ENCODE measurements at places on chromosomes 11 and 22.

DNA sequence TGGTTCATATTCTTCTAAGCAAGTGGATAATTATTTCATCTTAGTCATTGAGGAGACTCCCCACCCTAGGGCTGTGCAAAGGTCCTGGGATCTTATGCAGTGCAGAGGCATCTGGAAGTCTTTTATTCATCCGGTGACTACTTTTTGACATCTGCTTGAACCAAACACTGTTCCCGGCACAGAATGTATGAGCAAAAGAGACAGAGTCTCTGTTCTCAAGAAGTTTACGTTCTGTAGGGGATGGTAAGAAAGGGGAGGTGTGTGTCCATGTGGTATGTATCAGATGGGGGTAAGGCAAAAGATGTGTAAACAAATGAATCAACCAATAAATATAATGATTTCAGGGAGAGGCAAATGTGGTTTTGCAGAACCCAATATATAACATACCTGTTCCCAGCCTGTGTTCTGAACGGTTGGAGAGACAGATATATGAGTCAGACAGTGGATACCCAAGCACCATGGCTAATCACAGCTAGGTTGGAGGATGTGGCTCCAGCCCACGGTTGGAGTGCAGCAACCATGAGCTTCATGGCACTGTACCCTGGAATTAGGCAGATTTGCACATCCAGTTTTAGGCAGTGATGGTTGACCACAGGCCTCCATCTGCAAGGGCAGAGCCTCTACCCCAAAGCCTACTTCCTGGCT is 75.1 kb upstream of the CADM1 start:
- DNase-seq, result no peak

DNA sequence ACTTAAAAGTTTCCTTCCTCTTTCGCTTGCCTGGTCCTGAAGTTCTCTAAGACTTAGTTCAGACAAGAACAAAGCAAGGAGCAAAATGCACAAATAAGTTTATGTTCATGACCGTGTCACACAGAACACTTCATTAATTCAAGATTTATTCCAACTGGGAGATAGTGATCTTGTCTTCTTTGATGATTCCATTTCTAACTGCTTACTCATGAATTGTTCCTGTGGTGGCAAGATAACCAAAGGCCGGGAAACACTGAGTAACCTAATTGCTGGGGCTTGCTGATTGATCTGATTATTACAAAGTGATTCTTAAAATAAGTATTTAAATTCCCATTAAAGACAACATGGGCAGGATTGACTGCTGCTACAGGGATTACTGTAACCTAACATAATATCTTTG is 1462.9 kb upstream of the RAG2 start:
- no peak for DNase-seq

DNA sequence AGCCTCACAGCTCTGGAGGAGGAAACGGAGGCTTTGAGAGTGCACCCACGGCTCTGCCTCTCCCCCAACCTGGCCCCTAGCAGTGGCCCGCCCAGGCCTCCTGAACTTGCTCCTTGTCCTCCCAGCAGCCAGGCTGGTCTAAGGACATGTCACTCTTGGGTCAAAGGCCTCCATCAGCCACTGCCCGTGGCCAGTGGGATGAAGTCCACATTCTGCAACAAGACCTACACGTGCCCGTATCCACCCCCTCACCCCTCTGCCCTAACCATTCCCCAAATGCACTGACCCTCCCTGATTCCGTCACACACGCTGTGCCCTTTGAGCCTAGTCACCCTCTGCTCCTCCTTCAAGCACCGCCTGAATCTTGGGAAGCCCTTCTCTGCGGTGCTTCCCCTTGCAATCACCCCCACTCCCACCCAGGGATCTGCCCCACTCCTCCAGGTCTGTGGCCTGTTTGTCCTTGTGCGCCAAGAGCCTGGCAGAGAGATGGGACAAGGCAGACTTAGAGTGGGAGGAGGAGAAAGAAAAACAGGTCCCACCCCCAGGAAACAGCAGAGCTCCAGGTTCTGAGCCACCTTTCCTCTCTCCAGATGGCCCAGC is 37.5 kb upstream of the TEF start:
- no peak for DNase-seq

- DNase-seq, result no peak
Observed at GRCh38 chr11:3920148-3920852, 64.8 kb downstream of the STIM1 start.

DNA sequence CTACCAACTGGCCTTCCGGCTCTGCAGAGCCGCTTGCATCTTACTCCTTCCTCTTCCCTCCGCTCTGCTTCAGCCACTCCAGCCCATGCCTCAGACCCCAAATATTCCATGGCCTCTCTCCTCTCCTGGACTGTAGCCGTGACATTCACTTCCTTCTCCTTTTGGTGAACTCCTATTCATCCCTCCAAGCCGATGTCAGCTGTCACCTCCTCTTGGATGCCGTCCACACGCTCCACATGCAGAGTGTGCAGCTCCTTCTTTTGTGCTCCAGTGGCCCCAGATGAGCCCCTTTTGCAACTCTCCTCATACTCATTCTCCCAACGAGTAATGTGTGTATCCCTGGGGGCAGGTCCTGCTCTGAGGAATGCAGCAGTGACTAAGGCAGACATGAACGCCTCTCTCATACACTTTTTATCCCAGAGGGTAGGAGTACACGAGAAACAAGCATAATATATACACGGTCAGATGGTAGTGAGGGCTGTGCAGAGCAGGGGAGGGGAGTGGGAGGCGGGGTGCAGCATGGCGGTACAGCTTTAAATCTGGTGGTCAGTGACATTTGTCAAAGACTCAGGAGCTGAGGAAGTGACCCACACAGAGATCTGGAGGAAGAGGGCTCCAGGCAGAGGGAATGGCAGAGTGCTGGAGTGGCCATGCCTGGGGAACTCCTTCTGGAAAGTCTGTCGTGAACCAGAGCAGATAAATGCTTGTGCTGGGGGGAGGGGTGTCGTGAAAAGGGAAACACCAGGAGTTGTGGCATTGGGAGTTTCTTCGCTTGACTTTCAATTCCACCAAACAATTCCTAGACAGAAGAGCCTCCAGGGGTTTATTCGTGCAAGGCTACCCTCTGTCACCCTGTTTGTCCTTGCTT is 83.8 kb upstream of the ATXN10 start:
- DNase-seq, result no peak

Measured in cortex of kidney (tissue), 1 donor.